Posterior cingulate gyrus (tissue), 11 donors: ENCODE measurements at places on chromosomes 13 and 19.

DNA sequence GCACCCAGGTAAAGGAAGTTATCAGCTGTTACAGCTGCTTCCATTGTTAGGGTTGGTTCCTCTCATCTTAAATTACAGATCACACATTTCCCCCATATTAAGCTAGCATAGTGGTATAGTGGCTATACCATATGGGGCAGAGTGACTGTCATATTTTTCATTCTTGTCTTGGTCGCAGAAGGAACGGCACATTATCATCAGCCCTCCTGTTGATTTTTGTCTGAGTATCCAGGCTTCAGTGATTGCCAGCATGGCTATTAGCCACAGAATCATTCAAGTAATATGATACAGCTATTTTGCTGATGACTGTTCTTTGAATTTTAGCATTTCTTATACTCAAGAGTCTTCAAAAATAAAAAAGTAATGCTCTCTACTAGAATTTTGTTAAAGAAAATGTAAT lies 240.9 kb downstream of the LIG4 start:
- no peak for DNase-seq

- DNase-seq: no peak
Measured at GRCh38 chr13:26656919-26657318, 99.4 kb downstream of the WASF3 start.

DNA sequence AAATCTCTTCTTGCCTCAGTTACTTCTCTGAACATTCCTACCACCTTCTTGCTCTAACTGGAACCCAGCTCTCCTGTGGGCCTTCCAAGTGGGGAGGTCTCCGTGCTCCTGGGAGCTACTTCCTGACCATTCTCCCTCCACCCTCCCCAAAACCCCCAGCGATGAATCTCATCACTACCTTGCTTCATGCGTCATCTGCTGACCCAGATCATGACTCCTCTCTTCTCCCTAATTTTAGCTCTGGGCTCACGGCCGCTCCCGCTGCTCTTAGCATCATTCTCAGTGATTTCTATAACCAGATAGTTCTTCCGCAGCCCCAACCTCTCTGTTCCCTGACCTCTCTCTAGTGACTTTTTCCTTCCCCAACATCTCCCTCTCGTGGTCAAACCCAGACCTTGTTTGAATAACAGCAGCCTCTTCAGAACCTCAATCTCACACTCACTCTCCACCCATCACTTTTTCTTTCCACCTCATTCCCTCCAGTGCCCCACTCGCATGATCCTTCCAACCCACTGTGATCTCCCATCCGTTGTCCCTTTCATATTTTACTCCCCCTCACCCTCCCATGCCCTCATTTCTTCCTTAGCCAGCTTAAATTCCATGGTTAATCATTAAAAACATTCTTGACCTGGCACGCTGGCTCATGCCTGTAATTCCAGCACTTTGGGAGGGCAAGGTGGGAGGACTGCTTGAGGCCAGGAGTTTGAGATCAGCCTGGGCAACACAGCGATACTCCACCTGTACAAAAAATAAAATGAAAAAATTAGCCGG lies 21.8 kb downstream of the MRPS12 start:
- peak; percentile 33 for DNase-seq

DNA sequence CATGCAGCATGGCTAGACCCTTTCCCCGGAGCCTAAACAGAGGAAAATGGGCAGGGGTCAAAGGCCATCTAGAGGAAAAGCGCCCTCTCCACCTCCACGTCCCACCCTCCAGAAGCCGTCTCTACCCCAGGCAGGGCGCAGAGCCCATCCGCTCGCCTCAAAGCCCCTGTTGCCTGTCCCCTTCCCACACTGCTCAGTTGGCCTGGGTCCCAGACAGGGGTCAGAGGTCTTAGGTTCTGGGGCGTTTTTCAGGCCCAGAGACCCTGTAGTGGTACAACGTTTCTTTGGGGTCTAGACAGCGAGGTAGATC lies 285 bp downstream of the TMEM143 start:
- DNase-seq: peak; percentile 43

GRCh38 chr19:51573331-51573730 lies 2.2 kb downstream of the ZNF175 start:
- no peak for DNase-seq

- DNase-seq: no peak
Measured at GRCh38 chr19:18698321-18699167, 15.1 kb downstream of the CRTC1 start.

- DNase-seq: peak; percentile 42
Measured at GRCh38 chr13:64900039-64900438, 2330.1 kb downstream of the PCDH9 start.

- peak; percentile 74 for DNase-seq
Measured at GRCh38 chr19:46478356-46478986, 7.1 kb upstream of the PNMA8A start.
